Mesenteric fat pad (tissue), 1 donor: ENCODE measurements at places on chromosomes 2 and 18. TPM values are rescaled to one million over a fixed set of nuclear protein-coding genes. Genes with fewer than 3 reads are reported as not detected.
A peak's percentile ranks its signal among the peaks of the same experiment; 100 is the strongest.

DNA sequence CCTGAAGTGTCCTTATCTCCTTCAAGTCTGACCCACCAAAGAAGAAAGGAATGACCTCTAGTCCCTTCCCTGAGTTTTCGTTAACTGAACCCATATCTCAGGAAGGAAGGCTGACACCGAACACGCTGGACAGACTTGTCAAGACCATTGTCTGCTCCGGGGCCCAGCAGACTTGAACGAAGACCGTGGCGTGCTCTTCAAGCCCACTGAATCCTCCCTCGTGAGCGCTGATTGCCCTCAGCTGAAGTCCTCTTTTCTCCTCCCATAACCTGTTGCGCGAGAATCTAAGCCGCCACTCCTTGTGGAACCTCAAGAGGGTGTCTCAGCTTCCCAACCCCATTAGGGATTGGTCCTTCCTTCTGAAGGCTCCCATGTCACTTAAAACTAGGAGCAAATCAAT lies 634 bp upstream of the CNDP1 start:
- peak; percentile 49 for DNase-seq

The INHBB gene
- 54.8 TPM for total RNA-seq

GRCh38 chr2:171874963-171875362 lies 19.1 kb downstream of the SLC25A12 start:
- no peak for DNase-seq

GRCh38 chr2:111143843-111144198 lies 23.1 kb downstream of the BCL2L11 start:
- DNase-seq = no peak

The ST6GAL2 gene
- total RNA-seq = 0.45 TPM
